Stimulated activated CD4-positive, alpha-beta T cell treated with anti-CD3 and anti-CD28 coated beads, Interleukin-1b, Interleukin-23, amount 100 ng/mL, for 1 hour (primary cell): ENCODE measurements at places on chromosomes 2 and 18.

DNA sequence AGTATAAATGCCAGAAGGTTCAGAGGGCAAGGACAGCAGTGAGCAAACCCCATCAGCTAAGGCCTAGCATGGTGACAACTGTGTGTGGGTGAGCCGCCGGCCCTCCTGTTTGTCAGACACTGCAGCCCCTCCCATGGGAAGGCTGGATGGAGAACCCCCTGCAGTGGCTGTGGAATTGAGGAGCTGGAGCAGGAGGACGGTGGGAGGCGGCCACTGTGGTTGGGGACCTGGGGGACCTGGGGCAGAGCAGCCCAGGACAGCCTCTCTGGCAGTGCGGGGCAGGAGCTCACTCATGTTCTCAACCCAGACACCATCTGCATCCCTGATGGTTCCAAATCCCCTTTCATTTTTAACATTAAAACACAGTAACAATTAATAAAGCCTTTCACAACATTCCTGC, 68.8 kb downstream of the TSHZ1 start:
- DNase-seq = no peak

DNA sequence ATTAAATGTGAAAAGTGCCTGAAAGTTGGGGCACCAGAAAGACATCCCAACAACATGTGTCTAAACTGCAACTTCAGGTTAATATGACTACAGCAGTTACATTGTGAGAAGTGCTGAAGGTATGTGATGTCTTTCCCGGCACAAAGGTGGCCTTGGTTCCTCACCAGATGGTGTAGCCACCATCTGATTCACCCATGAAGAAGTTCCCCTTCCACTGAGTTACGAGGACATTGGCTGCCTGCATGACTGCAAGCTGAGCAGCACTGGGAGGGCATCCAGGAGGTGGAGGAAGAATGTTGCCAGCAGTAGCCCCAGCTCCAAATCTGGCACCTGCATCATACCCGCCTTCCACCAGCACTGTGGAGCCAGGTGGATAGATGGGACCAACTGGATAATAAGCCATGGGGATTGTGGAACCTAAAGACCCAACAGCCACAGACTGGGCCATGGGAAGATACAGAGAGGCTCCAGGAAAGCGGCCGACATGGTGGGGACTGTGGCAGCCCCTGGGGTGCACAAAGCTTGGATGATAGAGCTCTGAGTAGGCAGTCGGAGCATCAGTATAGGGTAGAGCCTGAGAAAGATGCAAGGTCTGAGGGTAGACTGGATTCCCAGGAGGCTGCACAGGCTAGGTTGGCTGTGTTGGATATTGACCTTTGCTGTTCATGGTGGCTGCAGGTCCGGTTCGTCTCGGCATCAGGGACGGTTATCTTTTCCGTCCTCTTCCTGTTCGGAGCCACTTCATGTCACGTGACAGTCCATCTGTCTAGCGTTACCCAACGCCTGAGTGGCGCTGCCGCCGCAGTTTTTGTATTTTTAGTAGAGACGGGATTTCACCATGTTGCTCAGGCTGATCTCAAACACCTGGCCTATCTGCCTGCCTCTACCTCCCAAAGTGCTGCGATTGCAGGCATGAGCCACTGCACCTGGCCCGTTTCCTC, 36.9 kb downstream of the SUMO1 start:
- no peak for DNase-seq

- no peak for DNase-seq
These were observed 398.3 kb upstream of the HNRNPA3 start for GRCh38 chr2:176814274-176814673.

DNA sequence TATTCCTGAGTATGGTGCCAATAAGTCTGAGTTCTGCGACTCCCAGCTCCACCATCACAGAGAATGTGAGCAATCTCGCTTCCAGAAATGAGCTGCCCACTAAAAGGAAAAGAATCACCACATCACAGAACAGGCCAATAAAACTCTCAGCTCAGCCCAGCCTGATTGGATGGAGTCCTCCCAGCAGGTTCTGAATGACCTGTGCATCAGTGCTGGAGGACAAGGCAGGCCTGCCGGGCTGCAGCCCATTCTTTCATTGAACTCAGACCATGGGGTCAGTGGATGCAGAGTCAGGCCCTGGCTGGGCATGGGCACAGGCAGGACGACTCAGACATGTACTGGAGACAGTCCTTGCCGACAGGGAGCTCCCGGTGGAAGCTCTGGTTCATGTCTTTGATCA, 132.7 kb upstream of the REV1 start:
- no peak for DNase-seq

DNA sequence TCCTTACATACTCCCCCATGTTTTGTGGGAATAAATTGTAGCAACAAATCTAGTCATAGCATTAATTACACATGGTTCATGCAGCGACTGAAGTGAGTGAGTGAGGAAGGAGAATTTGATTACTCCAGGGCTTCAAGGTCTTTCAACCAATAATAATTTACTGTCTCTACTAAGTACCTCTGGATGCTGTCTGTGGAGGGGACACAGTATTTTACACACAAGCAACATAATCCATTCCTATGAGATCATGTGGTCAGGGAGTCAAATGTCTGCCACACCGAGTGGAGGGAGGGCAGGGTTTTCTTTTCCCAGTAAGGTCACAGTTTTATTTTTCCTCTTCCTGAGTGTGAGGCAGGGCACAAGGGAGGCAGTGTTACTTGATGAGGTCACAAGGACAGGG, 334.7 kb upstream of the CELF4 start:
- no peak for DNase-seq

DNA sequence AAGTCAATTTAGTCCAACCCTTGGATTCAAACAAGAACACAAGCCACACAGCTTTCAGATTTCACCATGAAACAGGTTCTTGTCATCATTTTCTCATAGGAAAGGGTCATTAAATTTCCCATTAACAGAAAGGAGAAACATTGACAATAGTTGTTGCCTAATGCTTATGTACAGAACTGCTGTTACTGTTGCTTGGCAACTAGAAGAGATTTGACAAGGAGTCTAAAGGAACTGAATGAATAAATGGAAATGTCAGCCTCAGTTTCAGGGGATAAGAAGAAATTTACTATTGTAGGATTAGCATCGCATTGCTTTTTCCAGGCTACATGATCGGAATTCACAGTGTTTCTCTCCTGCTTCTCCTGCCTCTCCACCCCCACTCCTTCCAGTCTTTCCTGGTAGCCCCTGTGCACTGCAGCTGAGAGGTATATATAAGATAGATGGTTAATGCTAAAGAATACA, 90.3 kb downstream of the SPATS2L start:
- DNase-seq = no peak

DNA sequence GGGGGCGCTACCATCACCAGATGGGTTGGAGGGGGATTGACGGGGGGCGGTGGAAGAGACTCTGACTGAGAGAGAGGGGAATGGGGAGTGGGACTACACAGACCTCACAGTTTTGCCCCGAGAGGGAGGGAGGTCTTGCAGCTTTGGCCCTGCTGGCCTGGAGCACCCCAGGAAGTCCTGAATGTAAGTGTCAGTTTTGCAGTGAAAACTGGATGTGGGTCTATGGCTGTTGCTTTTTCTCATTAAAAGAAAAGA, 2.4 kb downstream of the TCF7L1 start:
- DNase-seq = no peak

DNA sequence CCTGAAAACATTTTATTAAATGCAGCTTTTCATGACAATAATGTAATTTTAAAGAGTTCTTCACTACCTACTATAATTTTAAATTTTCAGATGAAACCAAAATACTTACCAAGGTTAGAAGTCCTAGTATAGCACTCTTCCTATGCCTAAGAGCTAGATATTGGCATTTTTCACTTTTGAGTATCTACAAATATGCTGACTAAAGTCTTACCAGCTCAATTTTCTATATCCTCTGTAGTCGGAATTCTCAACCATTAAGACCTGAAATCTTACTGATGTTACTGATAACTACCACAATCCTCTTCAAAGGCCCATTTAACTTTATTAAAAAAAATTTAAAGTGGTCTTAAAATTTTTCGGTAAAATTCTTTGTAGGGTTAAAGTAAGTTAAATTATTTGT, 32.0 kb downstream of the PREPL start:
- DNase-seq = no peak

DNA sequence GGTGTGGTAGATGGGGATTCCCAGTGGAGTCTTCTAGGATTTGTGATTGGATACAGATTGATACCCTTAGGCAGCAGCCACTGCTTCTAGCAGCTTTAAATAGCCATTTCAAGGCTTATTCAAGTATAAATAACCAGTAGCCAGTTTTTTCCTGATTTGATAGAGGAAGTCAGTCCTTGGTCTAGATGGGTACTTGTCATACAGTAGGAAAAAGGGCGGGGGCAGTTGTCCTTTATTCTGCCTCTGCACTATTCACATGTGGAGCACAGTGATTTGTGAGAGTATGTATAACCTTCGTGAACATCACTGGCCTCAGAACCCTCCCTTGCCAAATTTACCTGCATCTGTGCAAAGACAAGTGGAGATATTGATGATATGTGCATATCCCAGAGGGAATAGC, 6.8 kb downstream of the PPP1CB start:
- no peak for DNase-seq

- no peak for DNase-seq
These were observed 147.6 kb downstream of the HDAC4 start for GRCh38 chr2:239253264-239253663.

DNA sequence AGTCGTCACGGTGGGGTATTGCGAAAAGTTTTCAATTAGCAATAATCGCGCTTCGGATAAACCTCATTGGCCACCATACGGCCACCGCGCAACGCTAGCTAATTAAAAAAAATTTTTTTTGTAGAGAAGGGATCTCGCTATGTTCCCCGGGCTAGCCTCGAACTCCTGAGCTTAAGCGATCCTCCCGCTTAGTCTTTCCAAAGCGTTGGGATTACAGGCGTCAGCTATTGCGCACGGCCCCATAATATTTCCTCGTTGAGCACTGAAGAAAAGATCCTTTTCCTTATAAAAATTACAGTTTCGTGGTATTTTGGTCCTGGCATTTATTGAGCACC, 759 bp upstream of the ACTR1B start:
- no peak for DNase-seq

DNA sequence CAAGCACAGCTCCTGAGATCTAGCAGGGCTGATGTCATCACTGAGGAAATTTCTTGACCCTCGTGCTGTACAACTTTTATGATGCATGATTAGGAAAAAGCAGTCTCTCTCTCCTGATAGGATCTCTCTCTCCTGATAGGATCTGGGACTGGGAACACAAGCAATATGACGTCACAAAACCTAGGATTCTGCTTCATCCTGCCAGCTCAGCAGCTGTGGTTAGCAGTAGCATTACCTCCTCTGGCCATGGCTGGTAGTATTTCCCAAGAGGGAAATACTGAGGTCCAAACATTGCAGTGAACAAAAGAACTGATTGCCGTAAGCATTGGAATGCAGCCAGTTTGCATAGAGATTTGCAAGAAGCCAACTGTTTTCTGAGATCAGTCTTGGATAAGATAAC, 521.2 kb upstream of the POU3F3 start:
- DNase-seq = no peak

DNA sequence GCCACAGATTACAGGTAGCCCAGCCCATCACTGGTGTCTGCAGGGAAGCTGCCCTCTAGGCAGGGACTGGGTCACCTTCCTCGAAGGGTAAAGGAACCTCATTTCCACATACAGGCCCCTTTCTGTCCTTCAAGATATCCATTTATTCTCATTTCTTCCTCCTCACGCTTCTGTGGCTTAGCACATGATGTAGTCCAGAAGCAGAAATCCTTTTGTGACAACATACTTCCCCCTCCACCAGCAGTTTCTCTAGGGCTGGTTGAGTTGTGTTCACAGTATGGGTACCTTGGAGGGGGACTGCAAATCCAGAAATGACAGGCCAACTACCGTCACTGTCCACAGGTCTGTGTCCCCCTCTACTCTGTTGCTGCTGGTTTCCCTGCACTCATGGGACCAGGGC, 364.9 kb downstream of the ANAPC1 start:
- DNase-seq = no peak

GRCh38 chr2:204019572-204020501, 83.3 kb downstream of the ICOS start:
- DNase-seq = no peak

- no peak for DNase-seq
These were observed 481.8 kb downstream of the SPAG16 start for GRCh38 chr2:213766062-213766461.
